Activated CD4-positive, alpha-beta memory T cell treated with anti-CD3 and anti-CD28 coated beads, Interleukin-2, amount 10 ng/mL, durations not matched to agents 7 days and 5 days (primary cell): ENCODE measurements at places on chromosomes 2 and 18. TPM values are rescaled to one million over a fixed set of nuclear protein-coding genes. Genes with fewer than 3 reads are reported as not detected.

GRCh38 chr2:29164091-29164846 lies 49.1 kb downstream of the CLIP4 start:
- no peaks in the 10 kb centered on the region for H3K27me3 ChIP-seq
- H3K4me1 ChIP-seq = no peaks in the 10 kb centered on the region
- H3K27ac ChIP-seq = no peak overlapping the region
- no peak for DNase-seq
- H3K4me3 ChIP-seq = no peak overlapping the region
- H3K36me3 ChIP-seq = peaks cover 26% of the 10 kb centered on the region

- no peak for DNase-seq
- H3K27ac ChIP-seq = no peak overlapping the region
- H3K4me3 ChIP-seq = no peak overlapping the region
- H3K36me3 ChIP-seq = no peaks in the 10 kb centered on the region
- H3K4me1 ChIP-seq = no peaks in the 10 kb centered on the region
Observed at GRCh38 chr2:108278631-108279030, 10.1 kb upstream of the SULT1C2 start.

- H3K36me3 ChIP-seq = no peaks in the 10 kb centered on the region
- H3K27me3 ChIP-seq = no peaks in the 10 kb centered on the region
- H3K4me3 ChIP-seq = no peak overlapping the region
- no peak overlapping the region for H3K27ac ChIP-seq
- no peaks in the 10 kb centered on the region for H3K4me1 ChIP-seq
Observed at GRCh38 chr2:2839782-2840531, 508.9 kb upstream of the MYT1L start.

GRCh38 chr2:1795261-1796231 lies 51.2 kb upstream of the PXDN start:
- H3K4me3 ChIP-seq = no peak overlapping the region
- H3K36me3 ChIP-seq = no peaks in the 10 kb centered on the region
- H3K4me1 ChIP-seq = no peaks in the 10 kb centered on the region
- no peaks in the 10 kb centered on the region for H3K27me3 ChIP-seq
- H3K27ac ChIP-seq = no peak overlapping the region
- no peak for DNase-seq

- H3K36me3 ChIP-seq = peaks cover 18% of the 10 kb centered on the region
- DNase-seq = no peak
- peaks cover 40% of the 10 kb centered on the region for H3K4me1 ChIP-seq
- no peak overlapping the region for H3K27ac ChIP-seq
Observed at GRCh38 chr2:239118264-239118663, 270.4 kb downstream of the TWIST2 start.

DNA sequence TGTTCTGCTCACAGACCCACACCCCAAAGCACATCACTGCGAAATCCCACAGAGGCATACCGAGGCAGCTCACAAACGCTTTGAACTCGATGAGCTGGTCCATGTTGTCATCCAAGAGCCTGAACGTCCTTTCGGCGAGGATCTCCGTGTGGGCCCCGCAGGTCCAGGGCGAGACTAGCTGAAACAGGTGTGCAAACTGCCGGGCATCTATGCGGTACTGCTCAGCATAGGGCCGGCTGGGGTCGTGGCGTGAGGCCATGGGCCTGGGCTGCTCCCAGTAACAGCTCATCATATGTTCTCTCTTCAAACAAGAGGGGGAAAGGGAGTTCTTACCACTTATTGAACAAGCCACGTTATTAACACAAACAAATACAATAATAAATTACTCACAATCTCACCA lies 20.1 kb downstream of the RPL31 start:
- H3K4me1 ChIP-seq = no peaks in the 10 kb centered on the region
- no peak overlapping the region for H3K4me3 ChIP-seq
- no peak overlapping the region for H3K27ac ChIP-seq
- peaks cover 5% of the 10 kb centered on the region for H3K36me3 ChIP-seq
- no peak for DNase-seq
- no peaks in the 10 kb centered on the region for H3K27me3 ChIP-seq

GRCh38 chr2:100140582-100140981 lies 1.8 kb downstream of the AFF3 start:
- H3K27me3 ChIP-seq = peaks cover 36% of the 10 kb centered on the region
- no peak overlapping the region for H3K4me3 ChIP-seq
- DNase-seq = no peak
- H3K36me3 ChIP-seq = no peaks in the 10 kb centered on the region

Gene RND3
- not detected for total RNA-seq

Gene TGFBRAP1
- total RNA-seq = 17.0 TPM

Gene LYG2
- total RNA-seq = not detected

Gene FAP
- total RNA-seq = not detected
